Hematopoietic multipotent progenitor cell (in vitro differentiated cells): ENCODE measurements at places on chromosomes 2 and 18. TPM values are rescaled to one million over a fixed set of nuclear protein-coding genes. Genes with fewer than 3 reads are reported as not detected.

GRCh38 chr2:181683518-181684453 lies 3.5 kb upstream of the NEUROD1 start:
- DNase-seq, result no peak

GRCh38 chr2:213763354-213763753 lies 479.1 kb downstream of the SPAG16 start:
- no peak for DNase-seq

- no peak for DNase-seq
These were observed 9.3 kb downstream of the SEC11C start for GRCh38 chr18:59149007-59149406.

GRCh38 chr18:24552218-24552617 lies 91.8 kb downstream of the HRH4 start:
- DNase-seq, result no peak

Gene C1QL2
- total RNA-seq, result not detected

GRCh38 chr2:201794294-201794693 lies 12.0 kb upstream of the CDK15 start:
- no peak for DNase-seq

DNA sequence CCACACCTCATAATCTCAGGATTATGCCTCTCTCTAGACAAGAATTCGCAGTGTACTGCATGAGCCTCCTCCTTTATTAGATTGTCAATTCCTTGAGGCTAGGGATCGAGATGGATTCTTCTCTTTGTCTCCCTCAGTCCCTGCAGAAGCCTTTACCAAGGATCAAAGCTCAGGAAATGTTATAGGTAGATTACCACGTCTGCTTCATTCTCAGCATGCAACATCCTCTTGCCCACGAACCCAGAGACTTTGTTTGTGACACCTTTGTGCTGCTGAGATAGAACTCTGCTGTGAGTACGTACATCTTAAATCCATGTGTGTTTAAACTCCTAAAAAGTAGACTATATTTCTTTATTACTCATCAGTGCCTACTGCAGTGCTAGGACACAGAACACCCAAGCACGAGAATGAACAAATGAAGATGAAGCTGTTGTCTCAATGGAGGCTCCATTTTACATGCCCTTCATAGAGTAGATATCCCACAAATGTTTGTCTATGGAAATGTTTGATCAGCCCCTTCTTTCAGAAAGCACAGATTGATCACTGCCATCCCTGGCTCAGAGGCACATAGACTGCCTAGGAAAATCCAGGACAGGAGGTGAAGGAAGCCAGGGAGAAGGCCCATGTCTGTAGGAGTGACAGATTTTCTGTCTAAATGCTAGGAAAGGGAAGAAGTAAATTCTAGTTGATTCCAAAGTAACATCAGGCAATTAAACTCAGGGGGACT lies 98.8 kb upstream of the KLHL29 start:
- DNase-seq, result no peak

Gene DIPK1C
- total RNA-seq, result under 0.01 TPM

DNA sequence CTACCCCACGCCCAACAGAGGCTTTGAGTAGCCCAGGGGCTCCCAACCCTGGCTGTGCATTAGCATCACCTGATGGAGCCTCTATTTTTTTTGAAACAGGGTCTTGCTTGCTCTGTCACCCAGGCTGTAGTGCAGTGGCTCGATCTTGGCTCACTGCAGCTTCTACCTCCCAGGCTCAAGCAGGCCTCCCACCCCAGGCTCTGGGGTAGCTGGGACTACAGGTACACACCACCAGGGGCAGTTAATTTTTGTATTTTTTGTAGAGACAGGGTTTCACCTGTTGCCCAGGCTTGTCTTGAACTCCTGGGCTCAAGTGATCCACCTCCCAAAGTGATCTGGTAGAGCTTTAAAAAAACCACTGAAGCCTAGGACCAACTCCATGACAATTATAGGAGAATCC lies 394.8 kb upstream of the ATP5MC3 start:
- DNase-seq, result no peak

Gene AP1S3
- total RNA-seq, result 0.81 TPM

DNA sequence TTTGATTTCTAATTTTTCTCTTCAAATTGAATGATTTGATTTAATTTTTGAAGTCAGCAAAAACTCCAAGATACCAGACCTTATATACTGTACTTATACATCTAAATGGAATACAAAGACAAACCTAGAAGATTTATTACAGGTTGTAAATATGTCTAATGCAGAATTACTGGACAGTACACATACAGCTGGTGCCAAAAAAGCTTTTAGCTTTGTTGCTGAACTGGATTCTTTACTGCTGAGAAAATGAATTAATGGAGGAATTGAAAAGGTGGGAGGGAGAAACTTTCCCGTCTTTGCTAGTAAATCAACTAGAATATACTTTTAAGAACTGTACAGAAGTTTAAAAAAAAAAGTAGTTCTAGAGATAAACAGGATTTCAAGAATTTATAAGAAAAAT lies 17.5 kb downstream of the C1D start:
- DNase-seq, result no peak

GRCh38 chr18:5678779-5679406 lies 135.1 kb upstream of the EPB41L3 start:
- no peak for DNase-seq

DNA sequence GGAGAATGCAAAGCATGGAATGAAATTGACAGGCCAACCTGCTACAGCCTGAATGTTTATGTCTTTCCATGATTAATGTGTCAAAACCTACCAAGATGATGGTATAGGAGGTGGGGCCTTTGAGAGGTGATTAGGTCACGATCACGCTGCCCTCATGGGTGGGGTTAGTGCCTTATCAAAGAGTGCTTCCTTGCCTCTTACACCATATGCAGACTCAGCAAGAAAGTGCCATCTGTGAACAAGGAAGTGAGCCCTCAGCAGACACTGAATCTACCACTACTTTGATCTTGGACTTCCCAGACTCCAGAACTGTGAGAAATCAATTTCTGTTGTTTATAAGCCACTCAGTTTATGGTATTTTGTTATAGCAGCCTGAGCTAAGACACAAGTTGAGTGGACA lies 147.5 kb upstream of the BCL2L11 start:
- no peak for DNase-seq

Gene CCDC150
- 0.81 TPM for total RNA-seq

Gene MROH2A
- not detected for total RNA-seq

- DNase-seq, result no peak
These were observed 79.6 kb downstream of the LRATD1 start for GRCh38 chr2:14712111-14712510.
